ENCODE measurements at places on chromosomes 16 and 17.

GRCh38 chr17:59884861-59885260, 7.9 kb downstream of the TUBD1 start:
- H3K27me3 ChIP-seq: no peaks in the 10 kb centered on the region
- no peak for DNase-seq
- no peak overlapping the region for H3K4me3 ChIP-seq
- H3K36me3 ChIP-seq: peaks cover 27% of the 10 kb centered on the region
- H3K4me1 ChIP-seq: no peaks in the 10 kb centered on the region
- no peak overlapping the region for H3K27ac ChIP-seq

DNA sequence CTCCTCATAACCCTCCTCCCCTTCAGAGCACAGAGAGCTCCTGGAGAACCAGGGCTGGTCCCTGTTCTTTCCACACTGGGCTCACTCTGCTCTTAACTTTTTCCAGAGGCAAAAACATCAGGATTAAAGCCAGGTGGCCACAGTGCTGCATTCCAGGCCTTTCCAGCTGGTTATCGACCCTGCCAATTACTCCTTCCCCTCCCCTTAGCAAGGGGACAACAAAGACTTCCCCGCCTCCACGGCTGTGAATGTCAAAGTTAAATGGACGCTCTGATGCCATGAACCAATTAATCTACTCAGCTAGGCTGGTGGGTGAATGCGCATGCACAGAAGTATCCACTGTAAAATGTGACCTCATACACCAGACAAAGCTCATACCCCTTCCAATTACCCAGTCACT, 23.1 kb downstream of the ACLY start:
- no peak for DNase-seq
- no peaks in the 10 kb centered on the region for H3K27me3 ChIP-seq
- H3K4me1 ChIP-seq: peaks cover 2% of the 10 kb centered on the region
- H3K27ac ChIP-seq: peak overlapping the region; percentile 59
- H3K4me3 ChIP-seq: no peak overlapping the region

DNA sequence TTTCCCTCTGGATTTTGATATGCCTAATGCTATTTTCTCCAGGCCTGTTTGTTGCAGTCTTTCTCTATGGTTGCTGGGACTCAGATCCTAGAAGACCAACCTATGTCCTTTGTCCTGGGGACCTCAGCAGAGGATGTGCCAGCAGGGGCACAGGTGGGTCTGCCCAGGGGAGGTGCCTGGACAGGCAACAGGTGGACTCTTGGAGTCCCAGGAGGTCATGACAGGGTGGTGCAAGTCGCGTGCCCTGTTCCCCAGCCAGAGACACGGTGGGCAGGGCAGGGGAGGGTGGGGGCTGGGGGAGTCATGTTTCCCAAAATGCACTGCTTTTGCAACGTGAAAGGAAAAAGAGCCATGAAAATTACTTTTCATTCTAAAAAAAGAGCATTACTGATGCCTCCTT, 26.3 kb upstream of the PLLP start:
- no peak overlapping the region for H3K4me3 ChIP-seq
- H3K27ac ChIP-seq: peak overlapping the region; percentile 85
- H3K36me3 ChIP-seq: no peaks in the 10 kb centered on the region
- no peak for DNase-seq
- H3K4me1 ChIP-seq: peaks cover 26% of the 10 kb centered on the region

- H3K36me3 ChIP-seq: no peaks in the 10 kb centered on the region
- DNase-seq: no peak
- no peaks in the 10 kb centered on the region for H3K27me3 ChIP-seq
- no peak overlapping the region for H3K27ac ChIP-seq
- H3K4me1 ChIP-seq: peaks cover 4% of the 10 kb centered on the region
- peak overlapping the region; percentile 51 for H3K4me3 ChIP-seq
Measured at GRCh38 chr17:44004761-44005526, 522 bp downstream of the NAGS start.

DNA sequence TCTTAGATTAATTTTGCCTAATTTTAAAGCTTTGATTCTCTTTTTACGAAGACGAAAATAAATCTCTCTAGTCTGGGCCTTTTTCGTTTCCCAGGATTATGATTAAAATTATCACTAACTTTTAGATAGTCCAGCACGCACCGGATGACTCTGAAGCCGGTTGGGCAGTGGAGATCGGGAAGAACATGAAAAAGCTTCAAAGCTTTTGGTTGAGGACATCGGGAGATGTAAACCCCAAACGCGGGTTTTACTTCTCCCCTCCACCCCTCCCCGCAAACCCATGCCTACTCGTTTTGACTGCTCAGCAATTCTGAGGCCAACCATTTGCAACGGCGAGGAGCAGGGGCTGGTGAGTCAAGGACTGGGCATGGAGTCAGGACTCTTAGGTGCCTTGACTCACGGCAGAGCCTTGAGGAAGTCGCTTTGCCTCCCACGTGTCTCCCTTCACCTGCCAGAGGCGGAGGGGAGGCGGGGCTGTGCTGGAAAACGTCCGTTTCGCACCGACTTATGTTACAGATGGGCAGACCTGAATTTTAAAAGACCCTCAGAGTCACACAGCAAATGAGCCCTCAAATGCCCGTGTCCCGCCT, 989 bp upstream of the DUSP14 start:
- H3K4me1 ChIP-seq: peaks cover 20% of the 10 kb centered on the region
- H3K27me3 ChIP-seq: no peaks in the 10 kb centered on the region
- H3K27ac ChIP-seq: peak overlapping the region; percentile 75

DNA sequence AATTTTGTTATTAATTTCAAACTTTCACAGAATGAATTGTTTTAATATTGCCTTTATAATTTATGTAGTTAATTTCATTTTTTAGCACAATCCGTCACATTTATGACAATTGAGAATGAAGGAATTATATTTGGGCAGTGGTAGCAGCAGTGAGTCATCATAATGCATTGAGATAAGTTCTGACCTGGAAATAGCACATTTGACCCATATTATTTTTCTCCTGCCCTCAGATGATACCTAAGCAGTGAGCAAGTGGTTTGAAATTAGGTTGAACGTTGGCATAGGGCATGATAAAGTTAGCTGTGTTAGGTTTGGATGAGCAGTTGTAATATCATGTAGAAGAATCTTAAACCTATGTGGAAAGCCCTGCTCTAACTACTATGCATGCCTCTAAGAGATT, 1431.3 kb upstream of the CDH8 start:
- no peak overlapping the region for H3K27ac ChIP-seq
- no peak for DNase-seq
- H3K4me1 ChIP-seq: no peaks in the 10 kb centered on the region
- no peak overlapping the region for H3K4me3 ChIP-seq
- H3K27me3 ChIP-seq: no peaks in the 10 kb centered on the region

- DNase-seq: no peak
- H3K27ac ChIP-seq: no peak overlapping the region
- no peaks in the 10 kb centered on the region for H3K36me3 ChIP-seq
- no peak overlapping the region for H3K4me3 ChIP-seq
- no peaks in the 10 kb centered on the region for H3K4me1 ChIP-seq
Measured at GRCh38 chr16:55706739-55707384, 51.1 kb downstream of the SLC6A2 start.

- no peaks in the 10 kb centered on the region for H3K27me3 ChIP-seq
- H3K36me3 ChIP-seq: no peaks in the 10 kb centered on the region
- DNase-seq: no peak
- no peak overlapping the region for H3K27ac ChIP-seq
- H3K4me1 ChIP-seq: no peaks in the 10 kb centered on the region
- H3K4me3 ChIP-seq: no peak overlapping the region
Measured at GRCh38 chr16:76409706-76410105, 132.5 kb downstream of the CNTNAP4 start.

- H3K36me3 ChIP-seq: no peaks in the 10 kb centered on the region
- H3K27me3 ChIP-seq: no peaks in the 10 kb centered on the region
- H3K27ac ChIP-seq: peak overlapping the region; percentile 53
- DNase-seq: no peak
Measured at GRCh38 chr16:50273888-50274325, 7.6 kb downstream of the ADCY7 start.

GRCh38 chr16:30711712-30712111, 12.7 kb downstream of the SRCAP start:
- peaks cover 96% of the 10 kb centered on the region for H3K36me3 ChIP-seq
- H3K27ac ChIP-seq: no peak overlapping the region
- H3K4me1 ChIP-seq: no peaks in the 10 kb centered on the region
- H3K27me3 ChIP-seq: no peaks in the 10 kb centered on the region
- DNase-seq: no peak

- H3K27ac ChIP-seq: no peak overlapping the region
- H3K36me3 ChIP-seq: no peaks in the 10 kb centered on the region
- DNase-seq: no peak
- H3K4me1 ChIP-seq: no peaks in the 10 kb centered on the region
- no peaks in the 10 kb centered on the region for H3K27me3 ChIP-seq
- H3K4me3 ChIP-seq: no peak overlapping the region
Measured at GRCh38 chr17:27654136-27654535, 23.1 kb downstream of the LGALS9 start.

GRCh38 chr17:4931963-4932362, at the start of gene GP1BA:
Gene GP1BA (plus strand): TSS chr17:4932277. CDS start chr17:4932605, 328 bp downstream.
- no peak within 1 kb of the TSS for H3K27ac ChIP-seq
- H3K4me3 ChIP-seq: no peak within 1 kb of the TSS
- peaks cover 7% of the 10 kb centered on the region for H3K36me3 ChIP-seq
- no peaks in the 10 kb centered on the region for H3K27me3 ChIP-seq

DNA sequence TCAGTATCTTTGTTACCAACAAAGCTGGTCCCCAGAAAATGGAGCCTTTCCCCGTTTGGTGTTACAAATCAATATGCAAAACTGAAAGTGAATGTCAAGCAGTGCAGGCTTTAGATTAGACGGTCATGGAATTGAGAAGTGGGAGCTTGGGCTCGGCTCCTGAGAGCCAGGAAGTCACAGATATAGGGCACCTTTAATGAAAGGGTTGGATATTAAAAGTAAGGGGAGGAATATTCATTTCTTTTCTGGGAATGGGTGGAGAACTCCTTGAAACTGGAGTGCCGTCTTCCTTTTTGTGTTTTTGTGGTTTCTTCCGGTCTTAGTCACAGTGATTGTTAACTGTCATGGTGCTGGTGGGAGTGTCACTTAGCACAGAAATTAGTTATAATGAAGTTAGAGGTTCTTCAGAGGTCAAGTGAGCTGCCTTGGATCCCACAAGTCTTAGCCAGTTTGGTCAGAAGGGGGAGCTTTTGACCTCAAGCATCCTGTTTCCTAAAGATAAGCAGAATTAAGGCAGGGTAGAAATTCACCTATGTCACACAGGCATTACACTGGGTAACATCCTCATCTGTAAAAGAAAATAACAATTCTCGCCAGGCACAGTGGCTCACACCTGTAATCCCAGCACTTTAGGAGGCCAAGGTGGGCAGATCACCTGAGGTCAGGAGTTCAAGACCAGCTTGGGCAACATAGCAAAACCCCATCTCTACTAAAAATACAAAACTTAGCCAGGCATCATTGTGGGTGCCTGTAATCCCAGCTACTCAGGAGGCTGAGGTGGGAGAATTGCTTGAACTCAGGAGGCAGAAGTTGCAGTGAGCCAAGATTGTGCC, 9.6 kb upstream of the EIF1 start:
- DNase-seq: no peak
- no peaks in the 10 kb centered on the region for H3K4me1 ChIP-seq
- no peaks in the 10 kb centered on the region for H3K36me3 ChIP-seq
- peak overlapping the region; percentile 51 for H3K27ac ChIP-seq

- H3K4me3 ChIP-seq: no peak overlapping the region
- H3K27me3 ChIP-seq: no peaks in the 10 kb centered on the region
- no peaks in the 10 kb centered on the region for H3K4me1 ChIP-seq
Measured at GRCh38 chr17:46836500-46836899, 14.9 kb upstream of the WNT9B start.

GRCh38 chr17:76879691-76880090, 11.5 kb downstream of the MGAT5B start:
- DNase-seq: no peak
- no peak overlapping the region for H3K27ac ChIP-seq
- no peak overlapping the region for H3K4me3 ChIP-seq
- no peaks in the 10 kb centered on the region for H3K27me3 ChIP-seq
- H3K36me3 ChIP-seq: no peaks in the 10 kb centered on the region

GRCh38 chr16:64094992-64095634, 1026.8 kb downstream of the CDH11 start:
- H3K4me3 ChIP-seq: no peak overlapping the region
- no peak overlapping the region for H3K27ac ChIP-seq
- no peaks in the 10 kb centered on the region for H3K4me1 ChIP-seq
- DNase-seq: no peak

DNA sequence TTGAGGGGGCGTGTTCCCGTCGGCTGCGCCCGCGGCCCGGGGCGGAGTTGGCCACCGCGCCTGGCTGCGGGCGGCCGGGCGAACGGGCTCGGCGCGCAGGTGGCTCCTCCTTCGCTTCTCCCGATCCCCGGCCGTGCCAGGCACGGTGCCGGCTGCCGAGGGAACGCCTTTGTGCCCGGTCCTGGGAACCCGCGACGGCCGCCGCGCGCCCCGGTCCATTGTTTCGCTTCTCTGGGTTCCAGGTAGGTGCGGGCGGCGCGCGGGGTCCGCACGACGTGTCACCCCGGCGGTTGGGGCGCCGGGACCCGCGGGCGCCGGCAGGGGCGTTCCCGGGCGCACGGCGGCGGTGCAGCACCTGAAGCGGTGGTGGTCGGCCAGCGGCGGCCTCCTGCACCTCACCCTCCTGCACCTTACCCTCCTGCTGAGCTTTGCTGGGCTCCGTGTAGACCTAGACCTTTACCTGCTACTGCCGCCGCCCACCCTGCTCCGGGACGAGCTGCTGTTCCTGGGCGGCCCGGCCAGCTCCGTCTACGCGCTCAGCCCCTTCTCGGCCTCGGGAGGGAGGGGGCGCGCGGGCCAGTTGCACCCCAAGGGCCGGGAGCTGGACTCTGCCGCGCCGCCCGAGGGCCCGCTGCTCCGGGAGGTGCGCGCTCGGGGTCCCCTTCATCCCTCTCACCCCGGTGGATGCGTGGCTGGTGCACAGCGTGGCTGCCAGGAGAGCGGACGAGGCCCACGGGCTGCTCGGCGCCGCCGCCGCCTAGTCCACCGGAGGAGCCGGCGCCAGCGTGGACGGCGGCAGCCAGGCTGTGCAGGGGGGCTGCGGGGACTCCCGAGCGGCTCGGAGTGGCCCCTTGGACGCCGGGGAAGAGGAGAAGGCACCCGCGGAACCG, 99.9 kb downstream of the EFCAB13 start:
- H3K4me1 ChIP-seq: peaks cover 5% of the 10 kb centered on the region
- H3K4me3 ChIP-seq: peak overlapping the region; percentile 68
- H3K27me3 ChIP-seq: no peaks in the 10 kb centered on the region

GRCh38 chr17:41474863-41475262, 6.1 kb downstream of the KRT35 start:
- no peak overlapping the region for H3K27ac ChIP-seq
- no peak overlapping the region for H3K4me3 ChIP-seq
- H3K36me3 ChIP-seq: no peaks in the 10 kb centered on the region
- H3K4me1 ChIP-seq: no peaks in the 10 kb centered on the region
- DNase-seq: no peak

DNA sequence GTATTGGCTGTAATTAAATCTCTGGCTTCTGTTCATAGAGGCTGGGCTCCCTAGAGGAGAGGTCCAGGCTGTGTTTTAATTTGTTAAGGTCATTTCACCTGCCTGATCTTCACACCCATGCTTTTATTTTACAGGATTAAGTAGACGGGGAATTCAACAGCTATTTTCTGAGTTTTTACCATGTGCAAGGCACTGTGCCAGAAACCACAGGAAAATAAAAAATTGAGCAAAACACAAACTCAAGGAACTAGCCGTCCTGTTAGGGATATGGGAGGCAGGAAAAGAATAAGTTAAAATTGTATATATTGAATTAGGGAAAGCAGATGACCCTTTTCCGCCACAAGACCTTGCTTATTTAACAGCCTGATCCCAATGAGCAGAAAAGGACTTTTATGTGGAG, 29.1 kb downstream of the HS3ST3A1 start:
- DNase-seq: no peak
- no peaks in the 10 kb centered on the region for H3K27me3 ChIP-seq
- H3K4me1 ChIP-seq: no peaks in the 10 kb centered on the region
- no peak overlapping the region for H3K27ac ChIP-seq
- H3K4me3 ChIP-seq: no peak overlapping the region
- no peaks in the 10 kb centered on the region for H3K36me3 ChIP-seq
